Ascending aorta (tissue), 2 donors: ENCODE measurements at places on chromosomes 13 and 19. TPM values are rescaled to one million over a fixed set of nuclear protein-coding genes. Genes with fewer than 3 reads are reported as not detected.

DNA sequence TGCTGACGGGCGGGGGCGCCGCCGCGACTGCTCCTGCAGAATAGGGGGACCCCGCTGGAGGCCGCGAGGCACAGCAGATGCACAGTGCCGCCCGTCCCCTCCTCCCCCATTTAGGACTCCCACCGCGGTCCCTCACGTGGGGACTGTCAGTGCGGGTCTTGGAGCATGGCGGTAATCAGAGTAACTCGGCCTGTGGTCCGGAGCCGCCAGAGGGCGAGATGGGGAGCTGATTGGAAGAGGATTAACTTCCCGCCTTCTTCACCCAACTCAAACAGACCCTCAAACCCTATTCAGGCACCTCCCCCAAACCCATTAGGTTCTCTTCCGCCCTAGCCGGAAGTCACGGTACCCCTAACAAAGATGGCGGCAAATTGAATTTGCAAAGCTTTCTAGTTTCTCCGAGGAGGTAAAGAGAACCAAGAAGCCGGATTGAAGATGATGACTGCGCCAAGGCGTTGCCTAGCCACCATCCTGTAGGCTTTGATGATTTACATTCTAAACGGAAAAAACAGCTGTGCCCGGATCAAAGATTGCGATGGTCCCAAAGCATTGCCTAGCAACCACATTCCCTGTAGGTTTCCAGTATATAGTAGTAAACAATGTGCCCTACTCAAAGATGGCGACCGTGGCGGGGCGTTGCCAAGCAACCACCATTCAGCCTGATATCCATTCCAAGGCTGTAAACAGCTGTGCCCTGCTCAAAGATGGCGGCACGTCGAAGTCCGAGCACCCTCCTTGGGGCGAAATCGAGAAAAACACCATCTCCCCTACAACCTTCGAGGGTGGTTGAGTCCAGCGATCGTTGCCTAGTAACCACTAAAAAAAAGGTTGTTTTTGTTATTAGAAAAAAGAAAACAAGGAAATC is at the start of gene FUZ:
Gene FUZ (minus strand): TSS at position 296 of the 865 bp plus-strand sequence. CDS start 186 bp downstream, at position 110.
- peak within 1 kb of the TSS; percentile 55 for H3K4me3 ChIP-seq
- peaks cover 6% of the 10 kb centered on the region for H3K4me1 ChIP-seq
- no peaks in the 10 kb centered on the region for H3K27me3 ChIP-seq
- DNase-seq, result peak; percentile 93
- peak within 1 kb of the TSS; percentile 70 for H3K27ac ChIP-seq

- DNase-seq, result no peak
- no peak overlapping the region for H3K27ac ChIP-seq
- H3K36me3 ChIP-seq, result peaks cover 19% of the 10 kb centered on the region
- H3K27me3 ChIP-seq, result no peaks in the 10 kb centered on the region
- H3K4me1 ChIP-seq, result no peaks in the 10 kb centered on the region
These were observed 33.6 kb downstream of the CEBPG start for GRCh38 chr19:33407140-33407551.

GRCh38 chr19:45087531-45087930 is 5.4 kb upstream of the PPP1R37 start:
- peaks cover 10% of the 10 kb centered on the region for H3K4me1 ChIP-seq
- DNase-seq, result no peak
- H3K4me3 ChIP-seq, result no peak overlapping the region
- H3K36me3 ChIP-seq, result peaks cover 4% of the 10 kb centered on the region

- H3K27me3 ChIP-seq, result no peaks in the 10 kb centered on the region
- no peak for DNase-seq
- H3K27ac ChIP-seq, result no peak overlapping the region
- H3K4me1 ChIP-seq, result no peaks in the 10 kb centered on the region
- H3K36me3 ChIP-seq, result no peaks in the 10 kb centered on the region
These were observed 596 bp downstream of the CEACAM4 start for GRCh38 chr19:41626278-41626677.

GRCh38 chr13:71474936-71475335 is 392.1 kb downstream of the DACH1 start:
- no peaks in the 10 kb centered on the region for H3K4me1 ChIP-seq
- no peak overlapping the region for H3K4me3 ChIP-seq
- no peak for DNase-seq
- no peaks in the 10 kb centered on the region for H3K36me3 ChIP-seq
- H3K27me3 ChIP-seq, result no peaks in the 10 kb centered on the region

DNA sequence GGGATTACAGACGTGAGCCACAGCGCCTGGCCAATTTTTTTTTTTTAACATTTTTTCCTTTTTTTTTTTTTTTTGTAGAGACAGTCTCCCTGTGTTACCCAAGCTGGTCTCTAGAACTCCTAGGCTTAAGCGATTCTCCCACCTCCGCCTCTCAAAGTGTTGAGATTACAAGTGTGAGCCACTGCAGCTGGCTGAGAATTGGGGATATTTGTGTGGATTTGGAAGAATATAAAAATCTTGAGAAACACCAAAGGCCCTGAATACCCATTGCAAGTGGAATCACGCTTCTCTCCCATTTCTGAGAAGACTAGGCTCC is 79.9 kb upstream of the ABCC4 start:
- H3K4me1 ChIP-seq, result no peaks in the 10 kb centered on the region
- H3K27me3 ChIP-seq, result no peaks in the 10 kb centered on the region
- no peak overlapping the region for H3K27ac ChIP-seq
- no peak overlapping the region for H3K4me3 ChIP-seq
- DNase-seq, result no peak

DNA sequence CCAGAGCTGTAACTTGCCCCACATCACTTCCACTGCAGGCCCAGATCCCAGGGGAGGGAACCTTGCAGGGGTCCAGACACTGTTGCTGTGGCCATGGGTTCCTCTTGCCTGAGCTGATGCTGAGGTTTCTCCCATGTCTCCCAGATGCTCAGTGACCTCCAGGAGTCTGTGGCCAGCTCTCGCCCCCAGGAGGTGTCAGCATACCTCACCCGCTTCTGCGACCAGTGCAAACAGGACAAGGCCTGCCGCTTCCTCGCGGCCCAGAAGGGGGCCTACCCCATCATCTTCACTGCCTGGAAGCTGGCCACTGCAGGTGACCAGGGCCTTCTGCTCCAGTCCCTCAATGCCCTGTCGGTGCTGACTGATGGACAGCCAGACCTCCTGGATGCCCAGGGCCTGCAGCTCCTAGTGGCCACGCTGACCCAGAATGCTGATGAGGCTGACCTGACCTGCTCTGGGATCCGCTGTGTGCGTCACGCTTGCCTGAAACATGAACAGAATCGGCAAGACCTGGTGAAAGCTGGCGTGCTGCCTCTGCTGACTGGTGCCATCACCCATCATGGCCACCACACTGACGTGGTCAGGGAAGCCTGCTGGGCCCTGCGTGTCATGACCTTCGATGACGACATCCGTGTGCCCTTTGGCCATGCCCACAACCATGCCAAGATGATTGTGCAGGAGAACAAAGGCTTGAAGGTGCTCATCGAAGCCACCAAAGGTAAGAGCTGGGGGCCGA is 12.1 kb upstream of the SLC25A42 start:
- peaks cover 43% of the 10 kb centered on the region for H3K36me3 ChIP-seq
- no peak overlapping the region for H3K27ac ChIP-seq
- no peak for DNase-seq
- H3K27me3 ChIP-seq, result no peaks in the 10 kb centered on the region

DNA sequence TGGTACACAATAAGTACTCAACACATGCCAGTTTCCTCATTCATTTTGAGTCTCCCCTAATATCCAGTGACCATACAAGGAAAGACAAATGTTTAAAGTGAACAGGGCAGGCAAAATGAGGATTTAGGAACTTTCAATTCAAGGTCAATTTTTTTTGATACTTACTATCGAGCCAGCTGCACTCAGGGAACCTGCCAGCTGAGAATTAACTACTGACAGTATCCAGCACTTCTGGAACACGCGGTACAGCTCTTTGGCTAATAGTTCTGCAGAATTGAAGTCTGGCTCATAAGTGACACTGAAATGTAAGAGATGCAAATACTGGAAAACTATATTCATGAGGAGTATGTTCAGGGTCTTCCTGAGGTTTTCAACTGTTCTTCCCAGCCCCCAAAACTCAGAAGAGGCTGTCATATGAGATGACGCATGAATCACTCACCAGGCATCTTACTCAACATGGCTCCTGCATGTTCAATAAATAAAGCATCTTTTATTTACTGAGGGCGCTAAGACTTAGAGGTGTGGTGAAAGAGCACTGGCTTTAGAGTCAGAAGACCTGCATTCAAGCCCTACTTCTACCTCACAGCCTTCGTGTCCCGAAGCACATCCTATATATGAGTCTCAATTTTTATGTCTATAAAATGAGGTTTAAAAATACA is 25.6 kb downstream of the RUBCNL start:
- H3K4me1 ChIP-seq, result peaks cover 2% of the 10 kb centered on the region
- H3K27me3 ChIP-seq, result no peaks in the 10 kb centered on the region
- no peak overlapping the region for H3K4me3 ChIP-seq
- no peaks in the 10 kb centered on the region for H3K36me3 ChIP-seq

- H3K27ac ChIP-seq, result no peak overlapping the region
- no peaks in the 10 kb centered on the region for H3K4me1 ChIP-seq
- H3K36me3 ChIP-seq, result no peaks in the 10 kb centered on the region
- no peak for DNase-seq
These were observed 12.0 kb downstream of the WDR88 start for GRCh38 chr19:33143897-33144405.

- H3K27me3 ChIP-seq, result no peaks in the 10 kb centered on the region
- no peaks in the 10 kb centered on the region for H3K4me1 ChIP-seq
- H3K27ac ChIP-seq, result no peak overlapping the region
- no peaks in the 10 kb centered on the region for H3K36me3 ChIP-seq
These were observed 259.8 kb downstream of the OXGR1 start for GRCh38 chr13:96734499-96734898.

GRCh38 chr13:104816726-104817125 is 1718.7 kb downstream of the EFNB2 start:
- no peak overlapping the region for H3K27ac ChIP-seq
- H3K27me3 ChIP-seq, result no peaks in the 10 kb centered on the region
- DNase-seq, result no peak

The SHISA2 gene
- not detected for total RNA-seq

The C1QTNF9 gene
- total RNA-seq, result not detected

The F10 gene
- total RNA-seq, result 15.8 TPM

The CCL25 gene
- not detected for total RNA-seq
